ENCODE measurements at places on chromosomes 7 and 10.

GRCh38 chr10:104440221-104440620 lies 86.6 kb downstream of the CFAP58 start:
- no peak for DNase-seq
- peak overlapping the region; percentile 74 for H3K27ac ChIP-seq
- no peaks in the 10 kb centered on the region for H3K36me3 ChIP-seq
- H3K27me3 ChIP-seq: no peaks in the 10 kb centered on the region
- H3K4me1 ChIP-seq: peaks cover 12% of the 10 kb centered on the region

DNA sequence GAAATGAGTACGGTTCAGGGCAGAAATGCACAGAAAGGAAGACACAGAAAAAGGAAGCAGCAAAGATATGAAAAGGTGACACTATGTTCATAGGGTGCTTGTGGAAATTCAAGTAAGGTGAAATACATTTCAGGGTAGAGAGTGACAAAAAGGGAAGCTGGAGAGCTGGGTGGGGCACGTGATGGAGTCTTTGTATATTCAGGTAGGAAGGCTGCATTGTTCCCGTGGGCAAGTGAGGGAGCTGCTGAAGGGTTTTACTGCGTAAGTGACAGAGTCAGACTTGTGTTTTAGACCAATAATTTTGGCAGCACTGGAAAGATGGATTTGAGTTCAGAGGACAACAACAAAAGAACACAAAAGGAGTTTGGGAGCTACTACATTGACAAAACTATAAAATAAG lies 35.3 kb upstream of the ANK3 start:
- no peaks in the 10 kb centered on the region for H3K36me3 ChIP-seq
- peaks cover 14% of the 10 kb centered on the region for H3K4me1 ChIP-seq
- H3K27me3 ChIP-seq: no peaks in the 10 kb centered on the region
- H3K4me3 ChIP-seq: no peak overlapping the region

DNA sequence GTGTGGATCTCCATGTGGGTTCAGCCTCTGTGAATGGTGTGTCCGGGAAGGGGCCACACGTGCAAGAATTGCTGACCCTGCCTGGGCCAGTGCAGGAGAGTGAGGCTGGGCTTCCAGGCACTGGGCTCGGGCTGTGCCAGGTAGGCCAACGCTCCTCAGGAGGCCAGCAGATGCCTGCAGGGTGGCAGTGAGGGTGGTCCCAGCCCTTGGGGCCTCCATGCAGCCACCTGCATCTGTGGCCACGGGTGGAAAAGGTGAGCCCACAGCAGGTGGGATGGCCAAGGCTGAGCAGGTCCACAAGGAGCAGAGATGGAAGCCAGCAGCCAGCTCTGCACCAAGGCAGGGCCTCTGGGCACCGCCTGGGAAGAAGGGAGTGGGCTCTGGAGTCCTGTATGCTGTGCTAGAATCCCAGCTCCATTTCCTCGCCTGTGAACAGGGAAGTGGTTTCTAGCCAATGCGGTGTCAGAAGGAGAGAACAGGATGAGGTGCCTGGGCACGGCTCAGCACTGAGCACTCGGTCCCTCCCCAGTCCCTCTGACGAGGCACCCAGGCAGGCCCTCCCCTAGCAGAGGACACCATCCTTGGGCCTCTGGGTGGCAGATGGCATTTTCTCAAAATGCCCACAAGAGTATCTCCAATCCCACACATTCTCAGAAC lies 31.1 kb upstream of the RET start:
- peak; percentile 18 for DNase-seq
- no peaks in the 10 kb centered on the region for H3K36me3 ChIP-seq

DNA sequence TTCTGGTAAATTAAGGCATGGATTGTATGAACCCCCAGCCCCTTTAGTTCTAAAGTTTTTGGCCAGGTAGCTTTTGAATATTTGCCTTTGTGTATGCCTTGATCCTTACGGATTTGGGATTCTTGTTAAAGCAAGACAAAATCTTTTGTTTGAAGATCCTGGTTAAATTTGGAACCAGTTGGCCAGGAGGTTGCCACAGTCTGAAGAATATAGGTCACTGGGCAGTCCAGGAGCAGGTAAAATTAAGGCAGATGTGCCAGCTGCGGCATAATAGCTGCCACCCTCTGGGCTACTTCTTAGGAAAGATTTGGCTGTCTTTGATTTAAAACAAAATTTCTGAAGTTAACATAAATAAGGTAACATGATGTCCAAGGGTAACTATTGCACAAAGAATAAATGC lies 192.3 kb downstream of the SUGCT start:
- H3K36me3 ChIP-seq: no peaks in the 10 kb centered on the region
- no peaks in the 10 kb centered on the region for H3K27me3 ChIP-seq
- DNase-seq: no peak
- no peak overlapping the region for H3K27ac ChIP-seq
- no peak overlapping the region for H3K4me3 ChIP-seq

Data from SK-N-SH (cell line).